Lower leg skin (tissue), 4 donors: ENCODE measurements at places on chromosomes 11 and 22.

- DNase-seq, result no peak
Measured at GRCh38 chr11:95562196-95562921, 227.2 kb downstream of the FAM76B start.

DNA sequence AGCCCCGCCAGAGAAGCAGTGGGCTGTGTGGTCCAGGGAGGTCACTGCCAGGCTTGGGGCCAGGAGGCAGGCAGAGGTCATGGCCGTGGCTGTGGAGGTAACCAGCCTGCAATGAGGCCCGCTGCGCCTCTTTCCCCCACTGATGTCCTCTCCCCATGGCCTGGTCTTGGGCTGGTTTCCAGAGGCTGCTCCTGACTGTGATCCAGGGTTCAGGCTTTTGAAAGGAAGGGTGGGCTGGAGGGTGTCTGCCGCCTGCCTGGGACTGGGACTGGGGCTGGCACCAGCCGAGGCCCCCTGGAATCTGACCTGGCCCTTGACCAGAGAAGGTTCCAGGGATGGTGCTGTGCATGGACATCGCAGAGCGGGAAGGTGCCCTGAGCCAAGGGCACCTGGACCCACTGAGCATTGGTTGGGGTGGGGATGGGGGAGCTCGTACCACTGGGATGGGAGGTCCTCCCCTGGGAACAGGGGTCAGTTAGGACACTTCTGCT is 59.6 kb upstream of the THY1 start:
- DNase-seq, result peak; percentile 83

DNA sequence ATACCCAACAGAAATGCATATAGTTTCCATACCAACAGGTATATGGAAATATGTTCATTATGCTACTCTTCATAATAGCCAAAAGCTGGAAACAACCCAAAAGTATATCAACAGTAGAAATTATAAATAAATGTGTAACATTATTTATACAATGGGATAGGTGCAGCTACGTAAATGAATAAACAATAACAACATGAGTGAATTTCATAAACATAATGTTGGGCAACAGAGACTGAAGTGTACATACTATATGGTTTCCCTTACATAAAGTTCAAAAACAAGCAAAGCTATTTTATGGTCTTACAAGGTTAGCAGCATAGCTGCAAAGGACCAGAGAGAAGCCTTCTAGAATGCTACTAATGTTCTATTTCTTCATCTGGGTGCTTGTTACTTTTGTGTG is 305.0 kb downstream of the INSC start:
- DNase-seq, result no peak

- DNase-seq, result no peak
Measured at GRCh38 chr11:111631666-111632039, 29.4 kb downstream of the SIK2 start.
